ENCODE measurements at places on chromosomes 12 and 14.

GRCh38 chr14:54724676-54725325, 157.9 kb downstream of the SAMD4A start:
- no peak for DNase-seq

- DNase-seq, result no peak
Measured at GRCh38 chr12:13592063-13592942, 389.1 kb downstream of the GRIN2B start.

GRCh38 chr14:43479596-43480195, 1027.4 kb downstream of the FSCB start:
- DNase-seq, result no peak

DNA sequence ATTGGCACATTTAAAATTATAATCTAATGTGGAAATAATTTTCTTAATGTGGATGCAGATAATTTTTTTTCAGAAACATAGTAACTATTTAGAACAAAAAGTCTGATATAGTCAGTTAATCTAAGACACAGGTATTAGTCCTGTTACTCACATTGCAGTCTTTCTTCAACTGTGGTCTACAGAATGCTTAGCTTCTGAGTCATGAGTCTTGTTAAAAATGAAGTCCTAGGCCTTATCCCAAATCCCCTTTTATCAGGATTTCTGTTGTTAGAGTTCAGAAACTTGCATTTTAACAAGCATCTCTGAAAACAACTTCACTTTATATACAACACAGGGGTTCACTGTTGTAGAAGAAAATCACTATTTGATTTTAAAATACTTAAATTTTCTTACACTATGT, 112.2 kb downstream of the SLC16A7 start:
- no peak for DNase-seq

- no peak for DNase-seq
Measured at GRCh38 chr12:12880537-12880936, 10.8 kb upstream of the GPRC5A start.

- DNase-seq, result peak; percentile 8
Measured at GRCh38 chr14:85214471-85214870, 315.5 kb upstream of the FLRT2 start.

Measured in A549 (cell line).